Fibroblast of villous mesenchyme (primary cell): ENCODE measurements at places on chromosomes 1 and 21.

DNA sequence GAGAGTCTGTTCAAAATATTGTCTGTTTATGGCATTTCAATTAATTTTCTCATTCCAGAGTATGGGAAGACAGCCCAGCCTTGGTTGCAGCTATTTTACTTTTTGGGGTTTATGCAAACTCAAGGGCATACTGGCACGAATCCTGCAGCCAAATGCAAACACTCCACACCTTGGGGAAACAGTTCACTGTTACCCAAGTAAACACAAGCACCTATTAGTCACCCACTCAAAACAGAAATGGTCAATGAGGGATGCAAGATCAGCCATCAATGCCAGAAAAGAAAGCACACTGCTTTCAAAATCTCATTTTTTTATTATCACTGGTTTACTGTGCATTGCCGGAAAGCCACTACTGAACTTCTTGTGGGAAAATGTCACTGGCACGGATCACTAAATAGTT, 170.6 kb downstream of the RUNX1 start:
- no peak for DNase-seq

DNA sequence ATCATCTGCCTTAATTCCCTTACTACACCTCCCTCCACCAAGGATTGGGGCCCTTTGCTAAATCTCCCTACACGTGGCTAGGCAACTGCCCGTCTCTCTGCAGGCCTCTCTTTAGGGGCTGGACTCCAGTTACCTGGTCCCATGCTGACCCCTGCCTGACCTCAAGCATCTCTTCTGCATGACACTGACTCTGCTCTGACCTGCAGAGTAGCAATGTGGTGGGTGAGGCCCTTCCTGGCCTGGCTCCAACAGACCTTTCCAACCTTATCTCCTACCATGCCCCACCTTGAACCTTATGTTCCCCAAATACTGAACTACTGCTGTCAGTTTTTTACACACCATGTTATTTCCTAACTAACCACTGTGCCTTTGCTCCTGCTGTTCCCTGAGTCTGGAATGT, 45.9 kb upstream of the EPS15 start:
- DNase-seq = no peak

GRCh38 chr1:153631047-153632022, 2.5 kb upstream of the CHTOP start:
- no peak for DNase-seq

DNA sequence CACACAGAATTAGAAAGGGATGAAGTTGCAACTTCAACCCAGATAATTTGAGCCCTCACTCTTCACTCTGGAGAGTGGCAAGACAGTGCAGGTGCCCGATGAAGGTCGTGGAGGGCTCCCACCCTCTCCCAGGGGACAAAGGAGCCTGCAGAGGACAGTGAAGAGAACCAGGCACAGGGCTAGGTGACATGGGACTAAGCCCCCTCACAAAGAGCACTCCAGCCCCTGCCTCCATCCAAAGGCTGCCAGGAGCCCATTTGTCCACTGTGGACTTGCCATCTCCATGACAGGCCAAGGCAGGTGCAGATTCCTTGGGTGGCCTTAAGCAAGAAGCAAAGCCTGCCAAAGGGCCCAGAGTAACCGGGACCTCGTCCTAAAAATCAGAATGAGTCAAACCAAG, 15.1 kb downstream of the ERRFI1 start:
- DNase-seq = peak; percentile 13

DNA sequence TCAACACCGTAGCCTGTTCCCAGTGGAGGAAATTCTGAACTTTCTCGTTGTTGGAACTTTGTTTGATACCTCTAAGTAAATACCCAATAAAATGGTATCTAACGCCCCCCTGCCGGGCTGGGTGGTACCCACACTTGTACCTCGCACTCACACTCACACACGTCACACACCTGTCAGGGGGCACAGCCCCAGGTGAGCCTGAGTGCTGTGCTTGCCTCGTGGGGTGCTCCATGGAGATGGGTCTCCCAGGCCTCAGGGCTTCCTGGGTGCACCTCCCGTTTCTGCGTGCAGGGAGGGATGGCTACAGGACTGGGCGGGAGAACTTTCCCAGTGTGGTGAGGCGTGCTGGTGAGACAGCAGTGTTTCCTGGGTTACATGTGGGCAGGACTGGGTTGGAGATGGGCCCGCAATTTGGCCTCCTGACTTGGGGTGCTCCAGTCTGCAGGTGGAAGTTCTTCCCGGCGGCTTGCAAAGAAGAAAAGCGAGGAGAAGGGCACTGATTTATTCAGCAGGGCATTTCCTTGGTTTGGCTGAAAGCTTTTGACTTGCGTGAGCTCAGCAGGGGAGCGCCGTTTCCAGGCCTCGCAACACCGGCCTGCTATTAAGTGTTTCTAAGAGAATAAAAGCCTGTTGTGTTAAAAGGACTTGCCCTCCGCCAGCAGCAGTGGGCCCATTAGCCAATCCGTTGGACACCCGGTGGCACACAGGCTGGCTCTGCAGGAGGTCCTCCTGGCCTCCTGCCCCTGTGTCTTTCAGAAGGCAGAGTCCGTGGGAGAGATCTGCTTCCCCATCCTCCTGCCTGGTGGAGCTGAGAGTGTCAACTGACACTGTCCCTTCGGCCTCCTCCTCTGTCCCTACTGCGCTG, 79.7 kb downstream of the KIF26B start:
- no peak for DNase-seq

DNA sequence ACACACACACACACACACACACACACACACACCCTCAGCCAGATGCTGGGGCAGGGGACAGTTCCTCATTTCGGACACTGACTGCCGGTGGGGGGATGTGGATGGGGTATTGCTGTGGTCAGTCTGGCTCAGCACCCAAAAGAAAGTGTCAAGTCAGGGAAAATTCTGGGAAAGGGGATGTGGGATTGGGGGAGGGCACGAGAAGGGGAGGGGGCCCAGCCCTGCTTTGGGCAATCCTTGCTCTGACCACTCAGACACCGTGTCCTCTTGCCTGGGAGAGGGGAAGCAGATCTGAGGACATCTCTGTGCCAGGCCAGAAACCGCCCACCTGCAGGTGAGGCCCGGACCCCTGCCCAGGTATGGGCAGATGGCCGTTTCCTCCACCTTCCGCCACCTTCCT, at the start of gene C1QC:
C1QC (plus strand) TSS at position 253 of the 400 bp plus-strand sequence. CDS start 391 bp downstream, outside the sequence.
- no peak for DNase-seq

- no peak for DNase-seq
These were observed 89.3 kb downstream of the PHTF1 start for GRCh38 chr1:113669988-113670387.

DNA sequence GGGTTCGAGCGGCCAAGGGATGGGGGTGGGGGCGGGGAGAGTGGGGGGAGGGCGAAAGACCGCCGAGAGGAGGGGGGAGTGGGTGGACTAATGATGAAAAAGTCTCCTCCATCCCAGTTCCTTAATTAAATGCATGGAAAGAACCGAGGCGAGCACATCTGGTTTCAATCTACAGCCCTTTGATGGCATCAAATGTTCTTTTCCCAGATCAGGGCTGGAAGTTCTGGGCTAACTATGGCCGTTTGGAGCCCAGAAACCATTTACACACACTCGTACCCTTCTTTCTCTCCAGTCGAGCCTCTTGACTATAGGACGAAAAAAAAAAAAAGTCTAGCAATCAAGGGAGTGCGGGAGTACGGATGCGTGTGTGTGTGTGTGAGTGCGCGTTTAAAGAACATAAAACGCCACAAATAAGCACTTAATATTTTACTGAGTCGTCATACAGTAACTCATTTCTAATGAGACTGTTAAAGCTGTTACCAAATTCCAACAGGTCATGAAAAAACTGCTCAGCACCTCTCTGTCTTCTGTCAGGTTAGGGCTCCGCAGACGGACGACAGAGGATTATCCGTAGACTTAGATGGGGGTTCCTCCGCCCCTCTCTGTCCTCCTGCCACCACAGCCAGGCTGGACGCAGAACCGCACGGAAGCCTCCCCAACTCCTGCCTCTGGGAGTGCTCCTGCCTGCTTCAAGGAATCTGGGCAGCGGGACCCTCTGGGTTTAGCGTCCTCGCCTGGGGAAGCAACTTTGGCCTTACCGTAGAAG, 2.1 kb upstream of the PRRX1 start:
- peak; percentile 59 for DNase-seq

- DNase-seq = peak; percentile 23
These were observed 626 bp upstream of the HLCS start for GRCh38 chr21:36966821-36967768.

- DNase-seq = peak; percentile 67
These were observed at the start of gene SELL for GRCh38 chr1:169711469-169712308. Gene SELL, minus strand, starts transcription at chr1:169711620. Its CDS starts 122 bp downstream, at chr1:169711498.

DNA sequence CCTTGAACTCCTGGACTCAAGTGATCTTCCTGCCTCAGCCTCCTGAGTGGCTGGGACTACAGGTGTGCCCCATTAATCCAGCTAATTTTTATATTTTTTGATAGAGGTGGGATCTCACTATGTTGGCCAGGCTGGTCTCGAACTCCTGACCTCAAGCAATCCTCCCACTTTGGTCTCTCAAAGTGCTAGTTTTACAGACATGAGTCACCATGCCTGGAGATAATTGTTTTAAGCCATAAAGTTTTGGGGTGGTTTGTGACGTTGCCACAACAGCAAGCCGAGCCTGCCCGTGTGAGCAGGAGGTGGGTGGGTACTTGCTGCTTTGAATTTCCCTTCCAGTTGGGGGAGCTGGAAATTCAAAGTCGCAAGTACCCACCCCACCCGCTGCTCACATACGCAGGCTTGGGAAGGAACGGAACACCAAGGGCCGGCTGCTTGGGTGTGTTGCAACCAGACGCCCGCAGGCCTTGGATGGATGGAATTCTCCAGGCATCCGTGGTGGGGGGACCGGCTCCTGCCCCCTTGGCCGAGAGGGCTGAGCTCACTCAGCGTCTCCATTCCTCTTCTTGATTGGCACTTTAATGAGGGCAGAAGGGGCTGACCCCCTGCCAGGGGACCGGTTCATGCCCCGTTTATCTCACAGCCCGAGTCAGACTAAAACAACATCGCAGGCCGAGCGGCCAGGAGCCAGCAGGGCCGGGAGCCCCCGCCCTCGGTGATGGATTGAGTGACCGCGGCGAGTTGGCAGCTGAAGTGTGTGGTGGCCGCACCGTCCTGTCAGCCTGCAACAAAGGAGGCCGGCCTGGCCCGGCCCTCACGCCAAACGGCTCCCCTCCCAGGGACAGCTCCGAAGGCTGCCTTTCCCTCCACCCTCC, 78.1 kb downstream of the DHRS3 start:
- peak; percentile 99 for DNase-seq

DNA sequence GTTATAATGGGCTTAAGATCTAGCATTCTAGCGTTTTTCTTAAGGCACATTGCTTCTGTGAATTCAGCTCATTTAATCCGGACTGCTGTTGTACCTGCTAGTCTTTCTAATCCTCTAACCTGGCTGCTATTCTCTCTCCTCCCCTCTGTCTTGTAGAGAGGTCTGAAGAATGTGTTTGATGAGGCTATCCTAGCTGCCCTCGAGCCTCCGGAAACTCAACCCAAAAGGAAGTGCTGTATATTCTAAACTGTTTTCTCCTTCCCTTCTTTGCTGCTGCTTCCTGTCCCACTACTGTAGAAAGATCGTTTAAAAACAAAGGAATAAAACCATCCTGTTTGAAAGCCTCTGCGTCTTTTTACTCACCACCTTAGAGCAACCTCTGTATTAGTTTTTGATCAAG, 37.3 kb downstream of the CDC42 start:
- DNase-seq = no peak

- DNase-seq = no peak
These were observed 79.3 kb upstream of the TLR5 start for GRCh38 chr1:223222377-223222776.

DNA sequence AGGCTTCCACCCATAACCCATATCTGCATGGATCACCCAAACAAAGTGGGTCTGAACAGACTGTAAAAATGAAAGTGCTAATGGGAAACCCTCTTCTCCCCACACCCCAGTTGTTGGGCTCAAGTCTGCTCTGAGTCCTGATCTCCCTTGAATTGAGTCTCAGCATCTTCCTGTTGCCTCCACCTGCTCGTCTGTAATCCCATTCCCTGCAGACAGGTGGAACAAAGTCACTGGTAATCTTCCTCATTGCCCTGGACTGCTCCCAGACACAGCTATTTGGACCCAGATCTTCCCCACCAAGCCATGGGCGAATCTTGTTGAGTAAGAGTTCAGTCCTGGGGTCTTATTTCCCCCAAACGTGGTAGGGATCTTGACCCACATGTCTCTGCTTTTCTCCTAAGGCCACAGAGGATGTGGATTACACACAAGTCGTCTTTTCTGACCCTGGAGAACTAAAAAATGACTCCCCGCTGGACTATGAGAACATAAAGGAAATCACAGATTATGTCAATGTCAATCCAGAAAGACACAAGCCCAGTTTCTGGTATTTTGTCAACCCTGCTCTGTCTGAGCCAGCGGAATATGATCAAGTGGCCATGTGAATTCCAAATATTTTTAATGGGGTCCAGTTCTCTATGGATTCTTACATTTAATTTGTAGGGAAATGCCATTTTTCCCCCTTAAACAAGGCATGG, 15.7 kb downstream of the AVPR1B start:
- no peak for DNase-seq

DNA sequence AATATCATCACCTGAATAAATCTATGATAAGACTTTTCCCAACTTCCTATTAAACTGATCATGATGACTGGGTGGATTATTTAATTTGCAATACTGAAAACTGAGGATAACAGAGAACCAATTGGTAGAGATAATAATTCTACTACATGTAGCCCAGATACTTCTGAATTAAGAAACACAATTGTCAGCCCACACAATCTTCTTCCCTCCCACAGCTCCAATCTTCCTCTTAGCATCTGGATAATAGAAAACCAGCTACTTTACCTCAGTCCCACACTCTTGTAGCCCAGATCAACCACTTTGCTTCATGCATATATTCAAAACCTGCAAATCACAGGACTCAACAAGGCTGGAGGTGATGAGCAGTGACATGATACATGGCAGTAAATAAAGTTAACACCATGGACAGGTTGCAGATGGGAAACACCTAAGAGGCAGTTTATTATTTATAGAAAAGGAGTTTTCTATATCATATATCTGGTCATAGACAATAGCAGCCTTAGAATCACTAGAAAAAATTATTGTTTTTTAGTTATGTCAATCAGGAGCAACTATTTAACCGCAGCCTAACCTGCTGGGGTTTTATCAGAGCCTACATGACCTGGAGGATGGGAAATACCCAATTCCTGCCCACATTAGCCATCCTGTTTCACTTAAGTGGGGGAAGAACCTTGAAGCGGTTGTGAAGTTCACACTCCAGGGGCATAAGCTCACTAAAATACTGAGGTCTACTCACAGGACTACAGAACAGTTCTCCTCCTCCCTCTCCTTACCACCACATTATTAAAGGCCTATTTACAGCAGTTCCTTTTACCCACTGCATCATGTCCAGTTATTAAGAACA, 16.7 kb downstream of the FRRS1 start:
- no peak for DNase-seq
